ENCODE measurements at places on chromosomes 2 and 18.

DNA sequence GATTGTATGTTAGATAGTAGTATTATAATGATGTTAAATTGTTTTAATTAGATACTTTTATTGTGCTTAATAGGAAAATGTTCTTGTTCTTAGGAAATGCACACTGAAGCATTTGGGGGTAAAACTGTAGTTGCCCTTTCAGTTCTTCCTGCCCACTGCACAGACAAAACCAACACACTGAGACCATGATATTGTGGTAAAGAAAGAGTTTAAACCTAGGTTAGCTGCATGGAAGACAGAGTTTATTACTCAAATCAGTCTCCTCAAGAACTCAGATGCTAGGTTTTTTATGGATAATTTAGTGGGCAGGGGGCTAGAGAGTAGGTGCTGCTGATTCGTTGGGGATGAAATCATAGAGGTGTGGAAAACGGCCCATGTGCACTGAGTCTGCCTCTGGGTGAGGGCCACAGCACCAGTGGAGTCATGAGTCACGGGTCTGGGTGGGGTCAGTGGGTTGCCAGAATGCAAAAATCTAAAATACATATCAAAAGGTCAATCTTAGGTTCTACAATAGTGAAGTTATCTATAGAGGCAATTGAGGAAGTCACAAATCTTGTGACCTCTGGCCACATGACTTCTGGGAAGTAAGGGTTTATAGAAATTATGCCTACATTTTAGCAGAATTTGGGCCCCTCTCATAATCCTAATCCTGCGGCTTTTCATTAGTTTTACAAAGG lies 283.4 kb upstream of the FBXO11 start:
- no peak for DNase-seq

GRCh38 chr2:118249531-118249930 lies 161.3 kb downstream of the INSIG2 start:
- no peak for DNase-seq

- no peak for DNase-seq
Observed at GRCh38 chr2:120656273-120656950, 79.3 kb upstream of the GLI2 start.

- no peak for DNase-seq
Observed at GRCh38 chr2:44139741-44140140, 28.9 kb upstream of the PPM1B start.

- DNase-seq, result no peak
Observed at GRCh38 chr18:44536046-44536445, 144.6 kb upstream of the SETBP1 start.

DNA sequence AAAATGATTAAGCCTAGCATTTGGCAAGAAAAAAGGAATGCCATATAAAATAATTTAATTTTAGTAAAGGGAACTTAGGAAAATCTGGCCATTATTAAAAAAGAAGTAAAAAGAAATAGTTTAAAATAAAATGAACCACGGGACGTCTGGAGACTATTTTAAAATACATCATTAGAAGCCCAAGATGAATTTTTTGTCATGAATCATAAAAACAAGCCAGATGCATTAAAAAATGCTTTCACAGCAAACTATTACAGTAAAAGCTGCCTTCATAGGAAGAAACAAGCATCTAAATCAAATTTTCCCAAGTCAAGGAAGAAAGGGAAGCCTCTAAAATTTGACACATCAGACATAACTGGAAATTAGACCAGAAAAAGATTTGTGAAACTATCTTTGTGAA lies 33.0 kb downstream of the COL5A2 start:
- DNase-seq, result no peak

GRCh38 chr2:25821225-25822056 lies 56.8 kb downstream of the ASXL2 start:
- no peak for DNase-seq

DNA sequence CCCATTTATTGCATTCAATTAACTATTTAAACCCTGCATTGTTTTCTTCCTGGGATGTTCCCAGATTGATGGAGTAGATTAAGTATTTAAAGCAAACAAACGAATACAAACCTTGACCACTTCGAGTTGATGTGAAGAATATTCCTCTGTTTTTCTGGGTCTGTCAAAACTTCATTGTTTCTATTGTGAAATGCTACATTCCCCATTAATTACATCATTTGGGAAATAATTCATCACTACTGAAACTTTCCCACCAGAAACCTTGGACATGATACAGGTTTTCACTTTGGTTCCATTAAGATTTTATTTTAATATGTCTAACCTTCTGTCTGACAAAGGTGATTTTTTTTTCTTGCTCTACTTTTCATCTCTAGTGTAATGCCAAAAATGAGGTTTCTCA lies 365.1 kb upstream of the ETAA1 start:
- no peak for DNase-seq

- DNase-seq, result no peak
Observed at GRCh38 chr2:152452256-152452973, 117.4 kb downstream of the FMNL2 start.

DNA sequence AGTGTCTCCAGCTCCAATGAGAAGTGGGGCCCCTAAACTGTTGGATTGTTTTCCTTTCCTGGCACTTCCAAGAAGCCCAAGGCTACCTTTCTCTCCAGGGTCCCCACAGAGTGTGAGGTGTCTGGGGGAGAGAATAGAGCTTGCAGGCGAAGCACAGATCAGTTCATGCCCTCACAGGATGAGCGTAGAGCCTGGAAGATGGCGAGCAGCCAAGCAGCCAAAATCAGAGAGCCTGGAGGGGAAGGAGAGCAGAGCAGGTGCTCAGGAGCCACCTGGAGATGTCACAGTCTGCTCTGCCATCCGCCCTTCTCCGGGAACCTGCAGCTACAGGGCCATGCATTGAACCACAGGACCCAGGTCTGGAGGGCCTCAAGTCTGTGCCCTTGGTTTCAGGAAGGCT lies 54.7 kb upstream of the TCF7L1 start:
- no peak for DNase-seq

DNA sequence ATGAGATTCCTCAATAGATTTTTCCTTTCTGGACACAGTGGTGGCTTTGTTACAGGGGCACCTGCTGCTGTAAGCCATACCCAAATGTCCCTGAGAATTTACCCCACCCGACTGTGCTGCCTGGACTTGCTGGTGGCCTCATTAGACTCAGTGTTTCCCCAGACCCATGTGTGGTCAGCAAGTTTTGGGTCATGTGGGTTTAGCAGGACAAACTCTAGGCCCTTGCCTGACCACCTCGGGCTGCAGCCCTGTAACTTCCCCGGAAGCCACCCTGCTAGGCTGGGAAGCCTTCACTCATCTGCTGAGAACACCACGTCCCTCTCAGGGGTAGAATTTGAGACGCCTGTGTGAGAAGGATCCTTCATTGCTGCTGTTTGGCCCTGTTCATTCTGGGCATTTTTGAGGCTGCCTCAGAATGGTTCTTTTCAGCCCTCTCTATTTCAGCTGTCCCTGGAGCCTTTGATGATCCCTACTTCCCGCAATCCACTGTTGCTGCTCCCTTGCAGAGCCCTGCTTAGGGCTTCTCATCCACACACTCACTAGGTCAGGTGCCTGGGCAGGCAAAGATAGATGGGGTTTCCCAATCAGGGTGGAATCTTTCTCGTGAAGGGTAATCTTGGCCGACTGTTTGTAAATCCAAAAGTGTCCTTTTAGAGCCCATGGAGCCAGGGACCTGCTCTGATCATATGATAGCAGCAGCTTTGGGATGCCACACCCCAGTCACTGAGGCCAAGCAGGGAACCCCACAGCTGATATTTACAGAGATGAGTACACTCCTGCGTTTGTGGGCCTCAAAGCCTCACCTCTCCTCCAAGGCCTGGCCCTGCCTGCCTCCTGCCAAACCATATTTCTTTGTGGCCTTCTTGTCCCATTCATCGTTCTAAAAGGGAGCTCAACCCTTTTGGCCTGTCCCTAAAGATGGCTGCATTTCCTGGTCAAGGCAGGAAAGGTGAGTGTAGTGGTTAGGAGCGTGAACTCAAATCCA lies 6.7 kb downstream of the EHD3 start:
- no peak for DNase-seq

GRCh38 chr2:74540291-74540690 lies 10.6 kb downstream of the HTRA2 start:
- DNase-seq, result no peak

DNA sequence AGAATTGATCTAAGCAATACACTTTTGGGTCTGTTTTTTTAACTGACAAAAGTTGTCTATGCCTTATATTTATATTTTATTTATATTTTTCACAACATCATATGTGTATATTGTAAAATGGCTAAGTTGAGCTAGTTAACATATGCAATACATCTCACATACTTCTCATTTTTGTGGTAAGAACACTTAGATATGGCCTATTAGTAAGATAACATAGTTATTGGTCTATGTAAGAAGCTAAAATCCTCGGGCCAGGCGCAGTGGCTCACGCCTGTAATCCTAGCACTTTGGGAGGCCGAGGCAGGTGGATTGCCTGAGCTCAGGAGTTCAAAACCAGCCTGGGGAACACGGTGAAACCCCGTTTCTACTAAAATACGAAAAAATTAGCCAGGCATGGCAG lies 275.6 kb upstream of the ID2 start:
- no peak for DNase-seq

- no peak for DNase-seq
Observed at GRCh38 chr2:222730366-222730999, 59.0 kb downstream of the MOGAT1 start.

DNA sequence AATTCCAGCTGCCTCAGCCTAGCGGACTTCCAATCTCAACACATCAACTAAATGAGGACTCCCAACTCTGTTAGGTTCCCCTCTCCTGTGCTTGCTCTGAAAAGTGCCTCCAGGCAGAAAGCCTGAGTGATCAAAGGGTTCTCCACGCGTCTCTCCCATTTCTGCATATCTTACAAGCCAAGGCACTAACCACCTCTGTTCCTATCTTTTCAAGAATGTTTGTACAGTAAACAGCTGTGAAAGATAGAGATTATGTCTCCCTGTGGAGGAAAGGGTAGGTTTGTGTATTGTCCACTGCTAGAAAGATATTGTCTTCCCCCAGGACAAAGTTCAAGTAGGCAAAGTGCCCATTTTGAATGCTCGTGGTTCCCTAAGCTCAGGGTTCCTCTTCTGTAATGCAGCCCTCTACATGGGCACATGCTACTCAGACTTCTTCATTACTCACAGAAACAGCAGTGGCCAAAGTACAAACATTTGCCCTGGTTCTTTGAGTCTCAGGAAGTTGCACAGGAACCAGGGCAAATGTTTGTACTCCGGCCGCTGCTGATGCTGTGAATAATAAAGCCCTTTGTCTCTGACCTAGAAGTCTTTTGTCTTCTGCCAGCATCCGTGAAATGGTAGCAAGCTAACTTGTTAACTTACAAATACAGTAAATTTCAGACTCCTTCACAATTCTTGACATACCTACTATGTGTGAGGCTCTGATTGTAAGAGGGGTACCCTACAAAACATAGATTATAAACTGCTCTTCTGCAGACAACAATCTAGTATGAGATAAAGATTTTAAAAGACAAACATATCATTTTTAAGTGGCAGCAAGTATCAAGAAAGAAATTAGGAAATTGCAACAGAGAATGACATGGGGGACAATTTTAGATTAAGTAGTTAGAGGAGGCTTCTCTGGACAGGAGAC lies 44.5 kb downstream of the PKDCC start:
- DNase-seq, result no peak

- DNase-seq, result no peak
Observed at GRCh38 chr18:55543130-55543704, 44.8 kb downstream of the TCF4 start.

GRCh38 chr2:37873229-37873628 lies 51.9 kb upstream of the RMDN2 start:
- no peak for DNase-seq

DNA sequence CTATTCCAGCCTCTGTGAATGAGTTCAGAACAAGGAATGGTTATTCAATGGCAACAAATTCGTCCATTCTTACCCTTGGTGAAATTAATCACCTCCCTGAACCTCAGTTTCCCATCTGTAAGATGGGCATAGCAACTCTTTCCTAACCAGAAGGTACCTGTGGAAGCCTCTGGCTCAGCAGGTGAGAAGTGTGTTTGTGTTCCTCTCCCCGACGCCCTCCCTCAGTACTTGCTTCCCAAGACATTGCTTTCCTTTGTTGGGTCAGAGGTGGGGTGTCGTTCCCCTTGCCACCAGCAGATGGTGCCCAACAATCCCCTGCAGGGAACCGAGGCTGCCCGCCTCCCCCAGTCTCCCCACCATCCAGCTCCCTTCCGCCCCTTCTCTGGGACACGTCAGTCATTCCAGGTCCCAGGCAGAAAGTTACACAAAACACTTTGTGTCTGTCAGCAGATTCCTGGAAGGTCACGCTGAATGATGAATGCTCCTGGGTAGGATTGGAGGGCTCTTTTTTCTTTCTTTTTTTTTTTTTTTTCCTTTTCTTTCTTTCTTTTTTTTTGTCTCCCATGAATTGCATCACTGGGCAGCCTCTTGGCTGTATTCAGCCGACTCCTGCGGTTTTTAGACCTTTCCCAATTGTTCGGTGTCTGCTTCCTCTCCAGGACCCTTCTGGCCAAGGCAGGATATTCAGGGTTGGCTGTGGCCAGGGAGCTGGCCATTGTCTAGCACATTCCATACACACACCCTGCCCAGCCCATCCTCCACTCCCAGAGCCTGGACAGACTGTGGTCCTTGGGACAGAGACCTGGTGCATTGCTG lies 117.3 kb downstream of the LPIN1 start:
- DNase-seq, result peak; percentile 42

DNA sequence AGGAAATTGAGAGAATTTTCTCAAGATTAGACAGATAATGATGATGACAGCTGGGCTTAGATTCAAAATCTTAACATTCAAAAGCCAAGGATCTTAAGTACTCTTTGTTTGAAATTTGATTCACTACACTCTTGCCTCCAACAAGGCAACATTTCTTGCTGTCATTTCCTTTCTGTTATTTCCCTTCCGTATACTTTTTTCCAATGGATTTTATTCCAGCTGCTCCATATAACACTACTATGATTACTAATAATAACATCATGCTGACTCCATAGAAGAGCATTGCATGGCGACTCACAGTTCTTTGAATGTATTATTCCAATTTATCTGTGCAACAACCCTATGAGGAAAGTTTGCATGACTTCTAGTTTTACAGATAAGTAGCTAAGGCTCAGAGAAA lies 33.9 kb upstream of the CCDC102B start:
- no peak for DNase-seq

- DNase-seq, result no peak
Observed at GRCh38 chr18:57436965-57437333, 1.8 kb downstream of the ONECUT2 start.

All from stimulated activated CD8-positive, alpha-beta memory T cell treated with anti-CD3 and anti-CD28 coated beads, Interleukin-15, amount 100 ng/mL, for 48 hours (primary cell).